GM12891 (cell line): ENCODE measurements at places on chromosomes 1 and 21.

DNA sequence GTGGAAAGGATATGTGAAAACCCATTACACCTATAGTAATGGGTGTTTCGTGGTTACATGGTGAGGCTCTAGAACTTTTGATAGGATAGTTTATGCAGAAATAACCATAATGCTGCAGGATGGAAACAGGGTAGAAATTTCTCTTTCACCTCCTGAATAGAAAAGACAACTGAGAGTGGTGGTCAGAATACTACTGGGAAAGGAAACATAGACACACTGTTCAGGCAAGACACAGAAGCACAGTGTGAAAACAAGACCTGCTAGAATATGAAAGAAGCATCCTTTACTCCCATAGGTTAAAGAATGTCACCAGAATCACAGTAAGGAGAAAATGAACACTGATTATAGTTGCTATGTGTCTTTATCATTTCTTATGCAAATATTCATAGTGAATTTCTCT is 496.6 kb downstream of the DPYD start:
- DNase-seq, result no peak

GRCh38 chr1:43440358-43440757 is 13.4 kb downstream of the HYI start:
- no peak for DNase-seq

GRCh38 chr1:180672105-180672504 is 40.3 kb downstream of the XPR1 start:
- DNase-seq, result no peak

DNA sequence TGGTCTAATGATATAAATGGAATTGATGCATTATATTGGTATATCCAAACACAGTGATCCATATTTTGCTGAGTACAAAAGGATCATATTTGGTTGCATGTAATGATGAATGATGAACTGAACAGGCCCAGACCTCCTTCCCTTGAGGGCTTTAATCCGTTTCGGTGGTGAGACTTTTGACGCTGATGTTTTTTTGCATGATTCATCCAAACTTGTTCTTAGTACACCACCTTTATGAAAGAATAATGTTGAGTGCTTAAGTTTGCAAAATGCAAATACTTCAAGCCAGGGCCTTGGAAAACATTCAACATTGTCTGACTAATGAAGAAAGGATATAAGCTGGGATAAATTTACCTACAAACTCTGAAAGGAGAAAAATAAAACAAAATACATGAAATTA is 19.2 kb downstream of the HOOK1 start:
- DNase-seq, result no peak

DNA sequence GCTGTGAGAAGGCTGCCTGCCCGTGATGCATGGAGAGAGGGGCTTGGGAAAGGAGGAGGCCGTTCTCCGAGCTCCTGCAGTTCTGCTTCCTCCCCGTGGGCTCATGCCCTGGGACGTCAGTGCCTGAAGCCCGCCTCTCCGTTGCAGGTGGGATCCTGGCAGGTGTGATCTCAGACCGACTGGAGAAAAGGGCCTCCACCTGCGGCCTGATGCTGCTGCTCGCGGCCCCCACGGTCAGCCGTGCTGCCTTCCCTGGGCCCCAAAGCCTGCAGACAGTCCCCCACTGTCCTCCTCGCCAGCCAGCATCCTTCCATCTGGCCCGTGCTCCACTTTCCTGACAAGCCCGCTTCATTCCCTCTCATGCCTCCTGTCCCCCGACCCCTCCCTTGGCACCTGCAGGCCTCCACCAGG is 50.9 kb downstream of the SLC37A1 start:
- no peak for DNase-seq

DNA sequence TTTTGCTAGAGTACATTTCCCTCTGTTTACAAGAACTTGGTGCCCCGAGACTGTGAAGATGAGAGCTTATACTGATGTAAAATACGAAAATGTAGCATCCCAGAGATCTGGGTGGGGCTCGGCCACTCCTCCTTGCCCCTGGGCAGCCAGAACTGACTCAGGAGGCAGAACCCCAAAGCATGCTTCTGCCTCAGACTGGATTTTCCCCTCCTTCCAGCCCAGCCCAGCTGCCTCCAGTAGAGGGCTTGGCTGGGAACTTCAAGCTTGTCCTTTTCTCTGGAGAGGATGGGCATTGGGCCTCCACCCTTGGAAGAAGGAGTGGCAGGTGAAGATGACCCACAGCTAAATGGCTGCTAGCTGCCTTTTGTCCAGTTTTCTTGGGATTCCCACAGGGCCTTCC is 24.3 kb upstream of the BTG2 start:
- DNase-seq, result no peak

GRCh38 chr1:10495952-10496351 is 21.2 kb downstream of the PEX14 start:
- DNase-seq, result no peak

DNA sequence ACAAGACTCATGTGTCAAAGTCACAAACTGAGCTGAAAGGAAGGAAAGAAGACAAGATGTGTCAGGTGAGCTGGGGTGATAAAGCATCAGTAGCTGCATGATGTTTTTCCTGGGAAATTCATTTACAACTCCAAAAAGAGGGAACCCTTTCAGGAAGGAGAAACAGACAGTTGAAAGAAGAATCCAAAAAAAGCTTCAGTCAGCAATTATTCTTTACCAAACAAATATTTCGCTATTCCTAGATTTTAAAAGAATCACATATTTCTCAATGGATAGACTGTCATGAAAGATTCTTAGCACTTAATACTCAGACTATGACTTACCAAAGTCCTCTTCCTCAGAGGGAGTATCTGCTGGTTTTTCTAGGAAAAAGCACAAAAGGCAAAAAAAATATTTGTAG is 214.7 kb downstream of the SLC44A5 start:
- DNase-seq, result no peak

DNA sequence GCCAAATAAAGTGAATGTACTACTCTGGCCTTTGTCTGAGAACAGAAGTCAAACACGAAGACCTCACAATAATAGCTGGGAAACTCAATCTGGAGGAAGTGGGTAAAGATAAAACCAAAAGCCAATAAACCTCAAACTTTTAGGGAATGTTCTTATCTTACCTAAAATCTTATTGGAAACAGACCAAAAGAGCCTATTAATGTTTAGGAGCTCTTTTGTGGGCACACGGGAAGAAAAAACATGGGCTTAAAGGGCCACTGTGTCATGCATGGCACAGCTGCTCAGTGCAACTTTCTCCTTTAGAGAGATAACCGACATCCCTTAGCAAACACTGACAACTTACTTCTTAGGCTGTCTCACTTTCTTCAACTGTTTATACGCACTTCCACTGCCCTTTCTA is 16.1 kb downstream of the EIF2B3 start:
- no peak for DNase-seq

GRCh38 chr1:226476648-226477319 is 68.9 kb upstream of the PARP1 start:
- DNase-seq, result no peak

- no peak for DNase-seq
These were observed 251.7 kb downstream of the BRINP3 start for GRCh38 chr1:190226006-190226405.

- no peak for DNase-seq
These were observed 80.0 kb upstream of the BACH1 start for GRCh38 chr21:29218749-29219148.
